Activated T-helper 9 cell treated with anti-CD3 and anti-CD28 coated beads, Interleukin-2, amount 50 U/mL, for 16 hours (primary cell): ENCODE measurements at places on chromosomes 16 and 17.

DNA sequence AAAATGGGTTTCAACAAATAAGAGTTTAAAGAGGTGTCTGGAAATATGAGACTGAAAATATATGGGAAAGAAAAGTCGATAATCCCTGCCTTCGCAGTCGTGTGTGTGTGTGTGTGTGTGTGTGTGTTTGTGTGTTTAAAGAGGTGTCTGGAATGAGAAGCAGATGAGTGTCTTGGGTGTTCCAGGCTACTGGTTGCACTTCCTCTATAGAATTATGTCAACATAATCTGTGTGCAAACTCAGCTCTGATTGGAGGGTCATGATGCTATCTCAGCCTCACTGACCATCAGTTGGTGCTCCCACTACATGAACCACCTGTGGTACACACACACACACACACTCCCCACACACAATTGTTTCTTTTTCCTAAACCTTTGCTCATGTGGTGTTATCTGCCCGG is 347.3 kb downstream of the NPIPA8 start:
- no peak for DNase-seq

DNA sequence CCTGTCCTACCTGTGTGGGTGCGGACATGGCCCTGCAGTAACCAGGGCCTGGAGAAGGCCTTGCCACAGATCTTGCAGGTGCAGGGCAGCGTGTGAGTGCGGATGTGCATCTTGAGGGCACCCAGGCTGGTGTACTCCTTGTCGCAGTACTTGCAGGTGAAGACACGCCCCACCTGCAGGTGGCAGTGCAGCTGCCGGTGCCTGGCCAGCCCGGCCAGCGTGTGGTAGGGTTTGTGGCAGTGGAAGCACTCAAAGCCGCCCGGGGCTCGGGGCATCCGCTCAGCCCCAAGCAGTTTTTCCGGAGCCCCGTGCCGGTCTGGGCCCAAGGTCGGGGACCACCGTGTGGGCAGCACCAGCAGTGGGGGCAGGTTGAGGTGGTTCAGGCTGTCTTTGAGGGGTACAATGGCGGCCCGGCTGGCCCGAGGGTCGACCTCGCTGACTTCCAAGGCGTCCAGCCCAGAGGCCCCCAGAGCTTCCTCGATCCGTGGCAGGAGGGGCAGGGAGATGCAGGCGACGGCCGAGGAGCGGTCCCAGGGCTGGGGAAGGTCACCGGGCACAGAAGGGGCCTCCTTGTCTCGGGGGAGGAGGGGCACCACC is 5.1 kb downstream of the SNAI3 start:
- no peak for DNase-seq

DNA sequence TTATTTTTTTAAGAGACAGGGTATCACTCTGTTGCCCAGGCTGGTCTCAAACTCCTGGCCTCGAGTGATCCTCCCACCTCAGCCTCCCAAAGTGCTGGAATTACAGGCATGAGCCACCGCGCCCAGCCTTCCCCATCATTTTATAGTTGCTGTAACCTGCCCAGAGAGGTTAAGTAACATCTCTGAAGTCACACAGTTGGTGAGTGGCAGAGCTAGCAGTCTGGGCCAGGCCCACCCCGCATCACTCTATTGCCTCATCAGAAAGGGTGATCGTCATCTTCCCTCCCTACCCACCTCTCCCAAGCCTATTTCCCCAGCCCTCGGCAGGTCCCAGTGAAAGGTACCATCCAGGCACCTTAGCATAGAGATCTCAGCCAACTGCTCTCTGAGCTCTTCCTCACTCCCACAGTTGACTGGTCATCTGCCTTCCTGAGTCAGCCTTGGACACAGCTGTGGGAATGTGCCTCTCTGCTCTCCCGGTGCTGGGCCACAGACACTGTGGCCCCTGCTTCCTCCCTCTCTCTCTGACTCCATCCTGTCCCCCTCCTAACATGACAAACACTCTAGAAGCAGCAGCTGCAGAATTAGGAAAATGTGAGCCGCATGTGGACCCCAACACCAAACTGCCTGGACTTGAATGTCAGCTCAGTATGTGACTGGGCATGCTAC is 57.1 kb downstream of the SCNN1B start:
- no peak for DNase-seq

DNA sequence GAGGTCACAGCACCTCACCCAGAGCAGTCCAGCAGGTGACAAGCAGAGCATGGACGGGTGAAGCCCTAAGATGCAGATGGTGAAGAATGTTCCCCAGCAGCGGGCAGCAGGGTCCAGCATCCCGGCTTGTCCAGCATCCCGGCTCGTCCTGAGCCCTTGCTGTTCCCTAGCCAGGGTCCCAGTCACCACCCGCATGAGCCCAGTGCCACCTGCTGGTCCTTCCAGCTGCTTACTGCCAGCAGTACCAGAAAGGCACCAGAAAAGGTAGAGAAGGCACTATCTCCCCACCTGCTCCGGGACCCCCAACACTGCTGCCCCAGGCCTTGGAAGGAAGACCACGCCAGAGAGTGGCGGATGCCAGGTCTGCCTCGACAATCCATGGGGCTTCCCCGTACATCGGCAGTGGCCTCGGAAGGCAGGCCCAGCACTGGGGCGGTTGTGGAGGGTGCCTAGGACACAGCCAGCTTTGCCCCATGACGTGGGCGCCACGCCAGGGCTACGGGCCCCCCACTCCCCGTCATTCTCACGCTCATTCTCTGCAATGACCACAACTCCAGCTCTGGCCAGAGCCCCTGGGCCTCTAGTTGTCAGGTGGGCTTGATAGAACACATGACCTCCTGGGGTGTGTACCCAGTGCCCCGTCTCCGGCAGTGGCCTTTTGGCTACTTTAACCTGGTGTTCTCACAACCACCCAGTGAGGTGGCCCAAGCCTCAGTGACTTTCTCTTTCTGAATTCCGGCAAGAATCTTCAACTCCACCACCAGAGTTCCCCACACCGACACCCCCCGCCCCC is 1.4 kb downstream of the CENPX start:
- DNase-seq, result peak; percentile 37

DNA sequence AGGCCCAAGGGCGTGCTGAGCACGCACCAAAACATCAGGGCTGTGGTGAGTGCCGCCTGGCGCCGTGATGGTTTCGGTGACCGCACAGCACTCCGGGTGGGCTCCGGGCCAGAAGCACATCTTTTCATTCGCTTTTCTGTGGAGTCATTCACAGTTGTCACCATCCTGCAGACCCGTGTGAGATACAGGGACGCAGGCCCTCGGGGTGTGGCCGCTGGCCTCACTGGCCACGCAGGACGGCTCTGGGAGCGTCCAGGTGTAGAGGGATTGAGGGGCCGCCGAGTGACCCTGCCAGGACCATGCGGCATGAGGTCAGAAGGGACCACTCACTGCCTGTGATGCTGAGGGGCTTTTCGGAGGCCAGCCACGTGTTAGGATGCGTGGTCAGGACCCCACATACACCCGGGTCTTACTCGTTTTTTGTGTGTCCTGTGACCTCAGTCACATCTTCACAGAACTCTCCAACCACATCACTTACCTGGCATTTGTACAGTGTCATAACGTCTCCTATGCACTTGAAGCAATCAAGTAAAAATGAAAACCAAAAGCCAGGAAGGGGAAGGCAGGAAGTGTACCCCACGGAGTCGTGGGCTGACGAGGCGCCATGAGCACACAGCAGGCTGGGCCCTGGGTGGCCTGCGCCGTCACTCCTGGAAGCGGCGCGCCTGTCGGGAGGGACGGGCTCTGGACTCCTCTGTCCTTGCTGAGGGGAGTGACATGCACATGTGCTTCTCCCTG is 7.8 kb downstream of the ACSF3 start:
- no peak for DNase-seq

DNA sequence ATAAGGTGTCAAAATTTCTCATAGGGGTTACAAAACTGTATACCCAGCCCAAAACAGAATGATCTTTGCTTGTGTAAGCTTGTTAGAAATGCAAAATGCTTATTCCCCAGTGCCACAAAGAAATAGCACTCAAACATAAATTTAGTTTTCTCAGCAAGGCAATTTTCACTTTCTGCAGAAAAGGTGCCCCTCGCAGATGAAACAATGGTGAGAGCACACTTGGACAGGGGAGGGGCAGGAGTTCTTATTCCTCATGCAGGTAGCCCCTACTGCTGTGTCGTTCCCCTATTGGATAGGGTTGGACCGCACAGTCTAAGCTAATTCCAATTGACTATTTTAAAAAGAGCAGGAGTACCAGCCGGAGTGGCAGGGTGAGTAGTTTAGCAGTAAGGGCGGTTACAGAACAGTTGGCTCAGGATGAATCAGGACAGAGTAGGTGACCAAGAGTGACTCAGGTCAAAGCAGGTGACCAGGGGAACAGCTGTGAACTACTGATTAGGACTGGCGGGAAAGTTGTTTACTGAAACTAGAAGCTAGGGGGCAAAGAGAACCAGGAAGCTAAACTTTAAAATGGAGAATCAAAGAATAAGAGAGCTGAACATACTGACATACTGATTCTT is 5.5 kb upstream of the LDHD start:
- DNase-seq, result no peak

GRCh38 chr16:79980650-79981521 is 380.3 kb upstream of the MAF start:
- no peak for DNase-seq

DNA sequence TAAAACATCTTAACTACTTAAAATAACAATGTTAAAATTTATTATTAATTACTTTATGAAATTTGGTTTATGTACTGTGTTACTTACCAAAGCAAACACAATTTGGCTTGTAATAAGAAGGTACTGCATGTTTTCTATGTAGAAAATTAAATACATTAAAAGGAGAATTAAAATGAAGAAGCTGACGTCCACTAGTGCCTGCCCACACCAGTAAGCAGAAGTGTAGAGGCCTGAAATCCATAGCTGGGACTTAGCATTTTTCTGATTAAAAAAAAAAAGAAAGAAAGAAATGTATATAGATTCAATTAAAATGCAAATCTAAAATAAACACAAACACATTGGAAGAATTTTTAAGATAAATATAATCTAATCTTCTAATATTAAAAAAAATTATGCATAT is 35.8 kb upstream of the ABCA9 start:
- no peak for DNase-seq

DNA sequence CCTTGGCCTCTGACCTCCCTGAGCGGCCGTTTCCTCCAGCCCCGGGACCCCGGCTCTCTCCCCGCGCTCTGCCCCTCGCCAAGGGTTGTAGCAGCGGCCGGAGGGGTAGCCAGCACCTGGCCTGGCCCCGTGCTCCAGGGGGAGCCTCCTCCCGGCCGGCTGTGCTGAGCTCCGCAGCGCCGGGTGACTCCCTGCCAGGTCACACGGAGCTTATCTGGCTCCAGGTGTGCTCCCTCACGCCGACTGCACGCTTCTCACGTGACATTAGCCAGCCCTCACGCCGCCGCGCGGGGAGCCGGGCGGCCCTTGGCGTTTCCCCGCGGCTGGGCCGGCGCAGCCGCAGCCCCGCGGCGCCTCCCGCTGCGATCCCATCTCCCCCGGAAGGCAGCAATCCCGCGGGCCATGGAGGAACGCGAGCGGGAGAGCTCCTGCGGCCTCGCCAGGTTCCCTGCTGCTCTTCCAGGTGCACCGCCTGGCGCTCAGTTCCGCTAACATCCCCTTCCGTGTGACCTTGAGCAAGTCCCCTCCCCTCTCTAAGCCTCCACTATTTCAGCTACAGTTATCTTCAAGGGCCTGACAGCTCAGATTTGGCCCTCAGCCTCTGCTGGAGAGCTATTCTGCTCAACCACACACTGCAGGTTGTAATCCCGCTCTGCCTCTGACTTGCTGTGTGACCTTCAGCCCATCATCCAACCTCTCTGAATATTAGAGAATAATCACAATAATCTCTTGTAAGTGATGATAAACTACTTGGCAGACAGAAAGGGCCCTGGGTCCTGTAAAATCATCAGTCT is 3.4 kb downstream of the MYO18A start:
- DNase-seq, result peak; percentile 42

DNA sequence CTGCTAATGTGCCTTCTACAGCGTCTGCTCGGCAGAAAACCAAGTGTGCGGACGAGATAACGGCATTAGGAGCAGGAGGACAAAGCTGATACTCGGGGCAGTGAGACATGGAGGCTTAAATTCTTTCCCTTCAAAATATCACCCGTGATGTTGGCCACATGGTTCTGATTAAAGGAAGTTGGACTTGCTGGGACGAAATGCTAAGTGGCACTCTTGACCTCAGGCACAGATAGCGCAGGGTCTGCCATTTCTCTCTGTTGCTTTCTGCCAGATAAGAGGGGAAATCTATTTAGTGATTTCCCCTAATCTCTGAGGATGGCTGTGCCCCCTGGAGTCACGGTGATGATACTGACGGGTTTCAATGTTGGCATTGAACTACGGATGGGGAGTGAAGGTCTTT is 509.6 kb upstream of the EEF2KMT start:
- no peak for DNase-seq
